ENCODE measurements at places on chromosomes 11 and 22. TPM values are rescaled to one million over a fixed set of nuclear protein-coding genes. Genes with fewer than 3 reads are reported as not detected.

Gene SLC16A8
- total RNA-seq, result 0.24 TPM

Gene RASSF7
- total RNA-seq, result 19.6 TPM

Gene MOGAT2
- total RNA-seq, result 0.60 TPM

Gene VPREB1
- total RNA-seq, result not detected

Gene SULT4A1
- total RNA-seq, result not detected

Gene MMP8
- not detected for total RNA-seq

Gene PRAME
- total RNA-seq, result not detected

Gene SERPING1
- total RNA-seq, result 16.7 TPM

Gene XPNPEP3
- total RNA-seq, result 14.3 TPM

Gene DDI1
- total RNA-seq, result not detected

Gene LMNTD2
- 3.0 TPM for total RNA-seq

Gene LRRC4C
- total RNA-seq, result 0.28 TPM

Gene ZNF280B
- 0.04 TPM for total RNA-seq

Gene PNPLA3
- total RNA-seq, result 1.3 TPM

Gene LRRN4CL
- total RNA-seq, result 1.1 TPM

Gene TRIM48
- not detected for total RNA-seq

Gene SHANK3
- total RNA-seq, result 5.9 TPM

Gene NCF4
- 1.8 TPM for total RNA-seq

Gene HTR3A
- total RNA-seq, result not detected

Gene CALCA
- not detected for total RNA-seq

Gene APOBEC3G
- 3.9 TPM for total RNA-seq

Gene RIMBP3B
- total RNA-seq, result not detected

Gene BACE1
- total RNA-seq, result 17.5 TPM

Gene ANO9
- 12.8 TPM for total RNA-seq

Gene KIF18A
- 5.4 TPM for total RNA-seq

Gene AGBL2
- total RNA-seq, result 1.1 TPM

Gene SYTL2
- total RNA-seq, result 4.9 TPM

Gene MS4A12
- total RNA-seq, result not detected

Gene HORMAD2
- not detected for total RNA-seq

Gene SMTNL1
- not detected for total RNA-seq

Gene MUC6
- total RNA-seq, result not detected

Gene GGTLC2
- total RNA-seq, result not detected

Gene LRP4
- 2.5 TPM for total RNA-seq

Gene RASSF10
- total RNA-seq, result 11.3 TPM

Gene SPDYC
- not detected for total RNA-seq
